ENCODE measurements at places on chromosomes 16 and 17. TPM values are rescaled to one million over a fixed set of nuclear protein-coding genes. Genes with fewer than 3 reads are reported as not detected.

ATAD5 gene
- total RNA-seq = 10.1 TPM

EVPLL gene
- 0.25 TPM for total RNA-seq

CDRT4 gene
- total RNA-seq = 3.8 TPM

CSF3 gene
- total RNA-seq = not detected

LMF1 gene
- 8.4 TPM for total RNA-seq

DNA sequence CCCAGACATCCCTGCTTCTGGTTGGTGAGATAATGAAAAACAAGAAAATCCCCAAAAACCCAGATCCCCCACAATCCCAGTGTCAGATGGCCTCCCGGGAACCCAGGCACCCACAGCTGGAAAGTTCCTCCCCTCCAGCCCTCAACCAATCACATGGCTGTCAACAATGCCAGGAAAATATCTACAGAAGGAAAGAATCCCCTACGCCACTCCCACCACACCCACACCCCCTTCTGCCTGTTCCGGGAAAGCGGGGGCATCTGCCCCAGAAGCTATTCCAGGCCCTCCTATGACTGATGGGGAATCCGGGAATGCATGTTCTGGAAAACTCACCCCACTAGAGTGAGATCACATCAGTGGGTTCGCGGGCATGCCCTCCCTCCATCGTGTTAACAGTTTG, 1.8 kb downstream of the TMEM95 start:
- DNase-seq = no peak

DNA sequence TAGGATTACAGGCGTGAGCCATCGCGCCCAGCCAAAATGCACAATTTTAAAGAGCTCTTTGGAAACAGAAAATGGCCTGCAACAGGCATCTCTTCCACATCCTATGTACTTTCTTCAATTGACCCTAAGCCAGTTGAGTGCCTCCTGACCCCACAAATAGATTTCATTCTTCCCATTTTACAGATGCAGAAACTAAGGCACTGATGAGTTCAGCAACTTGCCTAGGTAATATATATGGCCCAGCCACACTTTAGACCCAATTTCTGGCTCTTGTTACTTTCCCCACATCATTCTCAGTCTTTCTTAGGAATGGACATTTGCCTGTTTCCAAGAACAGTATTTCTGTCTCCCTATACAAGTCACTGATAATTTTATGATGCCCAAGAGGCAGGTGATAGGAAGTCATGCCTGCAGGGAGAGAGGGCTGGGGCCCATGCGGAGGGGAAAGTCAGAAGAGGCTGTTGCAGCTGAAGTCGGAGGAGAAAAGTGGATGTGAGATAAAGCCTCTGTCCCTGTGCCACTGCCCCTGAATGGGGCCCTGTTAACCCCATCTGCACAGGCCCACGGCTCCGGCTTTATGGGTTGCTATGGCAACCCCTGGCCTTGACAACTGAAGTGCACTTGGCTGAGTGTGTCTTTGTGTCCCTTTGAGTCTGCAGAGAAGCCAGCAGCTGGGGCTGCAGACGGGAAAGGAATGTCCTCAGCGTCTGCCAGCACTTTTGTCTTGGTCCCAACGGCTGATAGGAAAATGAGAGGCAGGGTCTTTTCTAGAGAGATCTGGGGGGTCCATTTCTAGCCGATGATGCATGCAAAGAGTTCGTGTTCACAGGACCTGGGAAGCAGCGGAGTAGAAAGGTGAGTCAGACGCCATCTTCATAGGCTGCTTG, 45.9 kb downstream of the ABAT start:
- no peak for DNase-seq

DNA sequence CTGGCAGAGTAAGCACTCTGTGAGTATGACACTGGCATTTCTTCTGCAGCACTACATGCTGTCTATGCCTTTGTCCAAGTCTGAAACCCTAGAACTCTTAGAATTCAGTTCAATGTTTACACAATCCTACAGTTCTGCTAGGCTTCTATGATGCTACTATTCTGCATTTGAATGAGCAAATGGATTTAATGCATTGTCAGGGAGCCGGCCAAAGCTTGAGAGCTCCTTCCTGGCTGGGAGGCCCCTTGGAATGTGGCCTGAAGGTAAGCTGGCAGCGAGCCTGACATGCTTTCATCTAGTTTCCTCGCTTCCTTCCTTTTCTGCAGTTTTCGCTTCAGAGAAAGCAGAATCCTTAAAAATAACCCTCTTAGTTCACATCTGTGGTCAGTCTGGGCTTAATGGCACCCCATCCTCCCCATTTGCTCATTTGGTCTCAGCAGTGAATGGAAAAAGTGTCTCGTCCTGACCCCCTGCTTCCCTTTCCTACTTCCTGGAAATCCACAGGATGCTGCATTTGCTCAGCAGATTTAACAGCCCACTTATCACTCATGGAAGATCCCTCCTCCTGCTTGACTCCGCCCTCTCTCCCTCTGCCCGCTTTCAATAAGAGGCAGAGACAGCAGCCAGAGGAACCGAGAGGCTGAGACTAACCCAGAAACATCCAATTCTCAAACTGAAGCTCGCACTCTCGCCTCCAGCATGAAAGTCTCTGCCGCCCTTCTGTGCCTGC, at the start of gene CCL2:
Gene CCL2 (plus strand): TSS at position 635 of the 730 bp plus-strand sequence. CDS start 65 bp downstream, at position 700.
- DNase-seq = peak; percentile 65

- no peak for DNase-seq
Measured at GRCh38 chr16:67957622-67958021, 10.8 kb downstream of the SLC12A4 start.

GRCh38 chr17:79613195-79613772, 2.4 kb upstream of the RBFOX3 start:
- no peak for DNase-seq

DNA sequence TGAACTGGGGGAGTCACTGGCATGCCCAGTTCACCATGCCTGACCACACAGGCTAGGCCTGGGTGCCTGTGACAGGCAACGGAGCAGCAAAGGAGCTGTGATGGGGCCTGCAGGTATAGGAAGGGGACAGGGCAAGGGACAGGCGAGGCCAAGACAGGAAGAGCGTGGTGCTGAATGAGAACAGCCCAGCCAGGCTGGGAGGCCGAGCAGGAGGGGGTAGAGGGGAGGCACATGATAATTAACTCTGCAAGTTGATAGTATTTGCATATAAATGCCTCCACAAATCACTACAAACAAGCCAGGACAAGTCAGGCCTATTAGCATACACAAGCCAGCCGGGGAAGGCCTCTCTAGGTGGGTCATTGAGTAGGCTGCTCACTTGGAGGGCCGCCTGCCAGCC, 7.8 kb downstream of the ZFHX3 start:
- no peak for DNase-seq

DNA sequence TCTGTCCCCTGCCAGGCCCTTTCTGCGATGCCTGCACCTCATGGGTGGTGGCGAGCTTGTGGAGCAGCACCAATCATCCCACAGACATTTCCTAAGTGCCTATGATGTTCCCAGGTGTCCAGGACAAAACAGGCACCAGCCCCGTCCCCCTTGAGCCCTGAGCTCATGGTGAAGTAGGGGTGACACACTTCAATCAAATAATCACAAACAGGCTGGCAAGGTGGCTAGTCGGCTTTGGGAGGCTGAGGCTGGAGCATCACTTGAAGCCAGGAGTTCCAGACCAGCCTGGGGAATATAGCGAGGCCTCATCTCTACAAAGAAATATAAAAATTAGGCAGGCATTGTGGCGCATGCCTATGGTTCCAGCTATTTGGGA, 748 bp upstream of the PRSS8 start:
- no peak for DNase-seq

GRCh38 chr16:2904922-2905240, 6.8 kb upstream of the FLYWCH1 start:
- DNase-seq = no peak

GRCh38 chr16:66569131-66569530, 2.9 kb downstream of the CMTM1 start:
- DNase-seq = no peak

- no peak for DNase-seq
Measured at GRCh38 chr16:62751218-62751617, 715.0 kb upstream of the CDH8 start.

GRCh38 chr16:54459509-54460262, 173.1 kb upstream of the IRX3 start:
- DNase-seq = no peak

- peak; percentile 24 for DNase-seq
Measured at GRCh38 chr17:60134396-60135150, 15.2 kb upstream of the CA4 start.

DNA sequence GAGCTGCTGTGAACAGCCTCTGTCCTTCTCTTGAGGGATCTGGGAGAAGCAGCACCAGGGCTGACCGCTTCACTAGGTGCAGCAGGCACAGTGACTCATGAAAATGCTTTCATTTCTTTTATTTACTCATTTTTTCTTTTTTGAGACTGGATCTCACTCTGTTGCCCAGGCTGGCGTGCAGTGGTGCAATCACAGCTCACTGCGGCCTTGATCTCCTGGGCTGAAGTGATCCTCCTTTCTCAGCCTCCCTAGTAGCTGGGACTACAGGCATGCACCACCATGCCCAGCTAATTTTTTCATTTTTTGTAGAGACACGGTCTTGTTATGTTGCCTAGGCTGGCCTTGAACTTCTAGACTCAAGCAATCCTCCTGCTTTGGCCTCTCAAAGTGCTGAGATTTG, 216.8 kb upstream of the EEF2KMT start:
- DNase-seq = no peak
